Suppressor macrophage treated with lipopolysaccharide for 4 hours (primary cell): ENCODE measurements at places on chromosomes 3 and 15.
A peak's percentile ranks its signal among the peaks of the same experiment; 100 is the strongest.

- DNase-seq = no peak
These were observed 573 bp downstream of the MME start for GRCh38 chr3:155080692-155081091.

DNA sequence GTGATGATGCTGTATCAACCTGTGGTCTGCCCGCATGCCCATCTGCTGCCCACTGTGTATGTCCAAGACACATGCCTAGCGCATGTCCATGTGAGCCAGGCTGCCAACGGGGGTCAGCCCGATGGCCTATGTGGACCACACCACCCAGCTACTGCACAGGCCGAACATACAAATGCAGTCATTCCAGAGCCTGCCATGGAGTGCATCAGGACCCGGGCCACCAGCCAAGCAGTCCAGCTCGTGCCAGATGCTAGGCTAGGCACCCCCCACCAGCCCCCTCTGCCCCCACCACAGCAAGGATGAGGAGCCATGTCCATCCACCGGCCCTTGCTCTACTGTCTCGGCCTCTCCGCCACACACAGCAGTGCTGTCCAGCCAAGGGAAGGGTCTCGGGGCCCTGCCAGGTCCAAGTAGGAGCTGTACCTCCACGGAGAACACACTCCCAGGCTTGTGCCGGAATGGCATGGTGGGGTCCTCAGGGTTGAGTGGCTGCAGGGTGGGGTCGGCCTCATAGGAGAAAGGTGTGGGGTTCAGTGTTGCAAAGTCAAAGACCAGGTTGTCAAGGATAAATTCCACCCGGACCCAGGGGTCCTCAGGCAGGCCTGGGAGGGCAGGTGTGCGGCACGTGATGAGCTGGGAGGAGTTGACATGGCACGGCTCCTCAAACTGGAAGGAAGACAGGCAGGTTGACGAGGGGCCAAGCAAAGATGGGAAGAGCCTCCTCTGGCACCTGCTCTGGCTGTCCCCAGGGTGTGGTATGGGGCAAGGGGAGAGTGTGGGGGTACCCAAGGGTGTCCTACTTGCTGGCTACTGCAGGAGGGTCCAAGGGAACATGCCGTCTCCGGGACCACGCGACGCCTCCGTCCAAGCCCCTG lies 15.3 kb downstream of the PLXNB1 start:
- no peak for DNase-seq

DNA sequence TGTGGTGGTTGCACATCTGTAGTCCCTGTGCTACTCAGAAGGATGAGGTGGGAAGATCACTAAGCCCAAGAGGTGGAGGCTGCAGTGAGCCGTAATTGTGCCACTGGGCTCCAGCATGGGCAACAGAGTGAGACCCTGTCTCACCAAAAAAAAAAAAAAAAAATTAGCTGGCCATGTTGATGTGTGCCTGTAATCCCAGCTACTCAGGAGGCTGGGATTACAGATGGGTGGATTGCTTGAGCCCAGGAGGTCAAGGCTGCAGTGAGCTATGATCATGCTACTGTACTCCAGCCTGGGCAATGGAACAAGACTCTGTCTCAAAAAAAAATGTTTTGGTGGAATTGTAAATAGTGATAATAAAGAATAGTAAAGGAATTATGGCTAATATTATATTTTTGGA lies 9.9 kb downstream of the ATRIP start:
- no peak for DNase-seq

DNA sequence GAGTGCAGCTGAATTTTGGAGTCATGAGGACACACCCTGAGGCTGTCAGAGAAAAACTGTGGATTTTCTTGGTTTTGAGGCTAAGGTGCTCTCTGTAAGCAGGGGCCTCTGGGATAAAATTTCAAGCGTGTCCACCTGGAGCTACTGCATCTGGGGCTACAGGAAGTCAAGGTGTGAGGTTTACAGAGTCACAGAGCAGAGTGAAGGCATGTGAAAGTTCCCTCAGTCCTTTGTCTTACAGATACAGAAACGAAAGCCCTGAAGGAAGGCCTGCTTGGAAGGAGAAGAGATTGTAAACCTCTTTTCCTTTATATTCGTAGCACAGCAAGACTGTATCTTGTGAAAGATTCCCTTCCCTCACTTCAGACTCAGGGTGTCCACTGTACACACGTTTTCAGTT lies 138.6 kb downstream of the OPA1 start:
- DNase-seq = no peak

DNA sequence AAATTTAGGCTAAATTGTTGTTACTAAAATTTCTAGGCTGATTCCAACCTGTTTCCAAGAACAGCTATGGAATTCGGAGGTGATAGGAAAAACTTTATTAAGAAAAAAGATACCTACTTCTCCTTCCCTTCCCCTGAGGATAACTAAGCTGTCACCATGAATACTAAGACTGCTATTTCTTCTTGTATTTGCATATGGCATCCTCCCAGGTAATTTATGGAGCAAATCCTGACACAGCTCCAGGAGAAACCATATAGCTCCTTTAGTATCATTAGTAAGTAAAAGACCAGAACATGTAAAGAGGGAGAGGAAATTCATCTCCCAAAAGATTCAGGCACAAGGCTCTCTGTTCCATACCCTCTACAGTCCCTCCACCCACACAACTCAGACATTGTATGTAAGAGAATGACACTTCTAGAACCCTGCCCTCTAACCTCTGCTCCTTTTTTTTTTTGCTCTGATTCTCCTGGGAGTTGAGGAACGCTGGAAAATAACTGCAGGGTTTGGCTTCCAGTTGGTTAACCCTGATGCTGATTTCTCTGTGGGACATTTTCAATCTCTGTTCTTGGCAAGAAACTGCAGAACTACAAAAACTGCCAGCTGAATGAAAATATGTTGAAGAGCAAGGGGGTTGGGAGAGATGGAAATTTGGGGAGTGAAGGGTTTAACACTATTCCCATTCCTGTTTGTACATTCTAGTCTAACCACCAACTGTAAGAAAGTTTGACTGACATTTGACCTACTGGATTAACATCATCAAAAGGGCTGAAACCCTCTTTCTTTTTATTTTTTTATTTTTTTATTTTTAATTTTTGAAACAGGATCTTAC lies 14.2 kb upstream of the MAGI1 start:
- DNase-seq = no peak

DNA sequence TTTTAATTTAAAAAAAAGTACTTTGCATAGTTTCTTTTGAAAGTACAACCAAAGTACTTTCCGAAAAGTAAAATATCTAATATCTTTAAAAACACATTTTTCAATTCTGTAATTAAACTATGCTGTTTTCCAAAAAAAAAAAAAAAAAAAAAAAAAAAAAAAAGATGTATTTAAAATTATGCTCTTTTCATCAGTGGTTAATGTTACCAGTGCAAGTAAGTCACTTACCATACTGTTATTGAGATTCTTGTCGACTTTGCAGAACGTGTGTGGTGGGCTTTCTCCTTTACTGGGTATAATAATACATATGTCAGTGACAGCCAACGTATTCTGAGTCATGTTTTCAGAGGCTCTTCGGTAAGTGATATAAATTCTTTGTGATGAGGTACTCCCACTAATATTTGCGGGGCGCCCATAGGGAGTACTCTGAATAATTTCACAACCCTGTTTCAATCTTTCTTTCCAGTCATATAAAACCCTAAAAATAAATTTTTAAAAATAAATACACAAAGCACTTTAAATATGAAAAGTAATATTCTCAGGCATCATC lies 39.9 kb downstream of the DENND4A start:
- no peak for DNase-seq

DNA sequence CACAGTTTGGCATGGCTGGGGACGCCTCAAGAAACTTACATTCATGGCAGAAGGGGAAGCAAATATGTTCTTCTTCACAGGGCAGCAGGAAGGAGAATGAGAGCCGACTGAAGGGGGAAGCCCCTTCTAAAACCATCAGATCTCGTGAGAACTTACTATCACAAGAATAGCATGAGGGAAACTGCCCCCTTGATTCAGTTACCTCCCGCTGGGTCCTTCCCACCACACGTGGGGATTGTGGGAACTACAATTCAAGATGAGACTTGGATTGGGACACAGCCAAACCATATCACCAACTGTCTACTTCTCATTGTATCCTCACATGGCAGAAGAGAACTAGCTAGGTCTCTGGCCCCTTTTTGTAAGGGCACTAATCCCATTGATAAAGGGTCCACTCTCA lies 30.5 kb downstream of the CCDC32 start:
- no peak for DNase-seq

DNA sequence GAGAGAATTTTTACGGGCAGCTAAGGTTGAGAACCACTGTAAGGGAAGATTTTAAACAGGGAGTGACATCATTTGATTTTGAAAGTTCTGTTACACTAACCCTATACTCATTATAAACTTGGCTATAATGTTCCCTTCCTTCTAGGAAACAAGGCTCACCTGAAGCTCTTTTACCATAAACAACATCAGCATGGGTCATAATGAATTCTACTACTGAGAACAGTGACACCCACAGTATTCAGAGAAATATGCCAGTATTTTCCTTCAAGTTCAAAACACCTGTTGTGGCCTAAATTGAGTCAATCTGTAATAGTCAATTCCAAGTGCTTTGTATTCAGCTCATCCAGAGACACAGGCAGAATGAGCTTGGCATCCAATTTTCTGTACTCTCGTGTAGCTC lies 175.3 kb upstream of the STT3B start:
- no peak for DNase-seq

DNA sequence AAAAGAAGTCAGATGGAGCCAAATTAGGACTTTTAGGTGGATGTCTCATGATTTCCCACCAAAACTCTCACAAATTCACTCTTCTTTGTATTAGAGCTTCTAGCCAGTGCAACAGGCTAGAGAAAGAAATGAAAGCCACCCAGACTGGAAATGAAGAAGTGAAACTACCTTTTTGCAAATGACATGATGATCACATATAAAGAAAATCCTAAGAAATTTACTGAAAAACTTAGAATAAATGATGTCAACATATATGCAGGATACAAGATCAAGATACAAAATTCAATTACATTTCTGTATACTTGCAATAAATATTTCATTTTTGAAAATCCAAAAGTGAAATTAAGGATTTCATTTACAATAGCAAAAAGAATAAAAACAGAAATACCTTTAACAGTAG lies 110.8 kb downstream of the LRIG1 start:
- DNase-seq = peak; percentile 8
